Cardiac fibroblast (primary cell): ENCODE measurements at places on chromosomes 12 and 14.
A peak's percentile ranks its signal among the peaks of the same experiment; 100 is the strongest.

DNA sequence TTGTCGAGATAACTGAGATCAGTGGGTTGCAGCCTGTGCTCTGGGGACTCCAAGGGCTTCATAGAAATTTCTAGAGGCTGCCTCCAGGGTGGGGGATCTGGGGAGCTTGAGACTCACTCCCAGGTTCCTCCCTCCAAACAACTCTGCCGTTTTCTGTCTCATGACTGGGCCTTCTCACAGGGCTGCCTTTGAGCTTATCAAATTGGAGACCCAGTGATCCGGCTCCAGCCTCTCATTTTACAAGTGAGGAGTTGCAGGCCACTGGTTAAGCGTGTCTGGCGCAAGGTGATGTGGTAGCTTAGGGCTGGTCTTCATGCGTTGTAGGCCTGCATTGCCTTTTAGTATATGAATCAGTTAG is 85.8 kb downstream of the SLC25A47 start:
- no peak for DNase-seq

- DNase-seq, result no peak
Observed at GRCh38 chr14:46399049-46399448, 252.5 kb downstream of the RPL10L start.

DNA sequence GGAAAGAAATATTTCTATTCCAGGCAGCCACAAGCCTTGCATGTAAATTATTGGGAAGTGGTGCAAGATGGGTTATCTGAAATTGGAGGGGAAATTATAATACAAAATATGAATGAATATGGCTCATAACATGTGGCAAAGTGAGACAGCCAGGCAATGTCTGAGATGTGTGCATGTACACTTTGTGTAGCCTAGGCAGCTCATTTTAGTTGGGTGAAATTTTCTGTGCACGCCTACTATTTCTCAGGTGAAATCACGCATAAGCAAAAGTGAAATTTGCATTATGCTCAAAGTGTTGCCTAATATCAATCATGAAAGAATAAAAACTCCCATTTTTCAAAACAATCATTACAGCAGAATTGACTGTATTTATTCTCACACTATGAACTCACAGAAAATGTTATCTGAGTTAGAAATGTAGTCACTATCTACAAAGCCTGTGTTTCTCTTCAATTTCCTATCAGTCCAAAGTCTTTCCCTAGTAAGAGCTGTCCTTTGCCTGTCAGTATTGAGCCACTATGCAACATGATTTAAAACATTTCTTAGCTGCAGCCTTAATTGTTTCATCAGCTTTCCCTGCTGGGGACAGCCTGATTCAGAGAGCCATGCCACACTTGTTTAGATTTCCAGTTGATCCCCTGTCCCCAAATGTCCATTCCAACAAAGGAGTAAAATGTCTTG is 80.7 kb downstream of the EPS8 start:
- no peak for DNase-seq

- peak; percentile 60 for DNase-seq
Observed at GRCh38 chr12:95615749-95616148, 64.5 kb upstream of the USP44 start.

GRCh38 chr14:44846232-44846824 is 115.4 kb downstream of the KLHL28 start:
- peak; percentile 67 for DNase-seq

GRCh38 chr12:71551529-71551928 is 111.9 kb downstream of the LGR5 start:
- peak; percentile 40 for DNase-seq

- peak; percentile 21 for DNase-seq
Observed at GRCh38 chr12:122079033-122079531, 526 bp downstream of the MLXIP start.

DNA sequence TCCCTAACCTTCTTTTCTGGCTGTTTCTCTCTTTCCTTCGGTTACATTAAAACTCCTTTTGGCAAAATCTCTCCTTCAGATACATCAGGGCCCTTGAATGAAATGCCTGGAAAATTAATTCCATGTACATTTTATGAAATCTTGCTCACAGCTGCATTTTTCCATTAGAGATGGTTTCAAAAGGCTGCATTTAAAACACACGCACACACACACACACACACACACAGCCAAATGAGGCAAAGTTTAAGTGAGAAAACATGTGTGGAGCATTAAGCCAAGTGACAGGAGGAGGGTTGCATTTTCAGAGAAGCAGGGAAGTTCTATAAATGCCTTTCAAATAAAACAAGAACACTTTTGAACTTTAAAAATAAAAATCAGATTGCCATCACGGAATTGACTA is 216.4 kb downstream of the LRIG3 start:
- DNase-seq, result no peak

- DNase-seq, result no peak
Observed at GRCh38 chr12:14558473-14558959, 9.2 kb downstream of the PLBD1 start.

DNA sequence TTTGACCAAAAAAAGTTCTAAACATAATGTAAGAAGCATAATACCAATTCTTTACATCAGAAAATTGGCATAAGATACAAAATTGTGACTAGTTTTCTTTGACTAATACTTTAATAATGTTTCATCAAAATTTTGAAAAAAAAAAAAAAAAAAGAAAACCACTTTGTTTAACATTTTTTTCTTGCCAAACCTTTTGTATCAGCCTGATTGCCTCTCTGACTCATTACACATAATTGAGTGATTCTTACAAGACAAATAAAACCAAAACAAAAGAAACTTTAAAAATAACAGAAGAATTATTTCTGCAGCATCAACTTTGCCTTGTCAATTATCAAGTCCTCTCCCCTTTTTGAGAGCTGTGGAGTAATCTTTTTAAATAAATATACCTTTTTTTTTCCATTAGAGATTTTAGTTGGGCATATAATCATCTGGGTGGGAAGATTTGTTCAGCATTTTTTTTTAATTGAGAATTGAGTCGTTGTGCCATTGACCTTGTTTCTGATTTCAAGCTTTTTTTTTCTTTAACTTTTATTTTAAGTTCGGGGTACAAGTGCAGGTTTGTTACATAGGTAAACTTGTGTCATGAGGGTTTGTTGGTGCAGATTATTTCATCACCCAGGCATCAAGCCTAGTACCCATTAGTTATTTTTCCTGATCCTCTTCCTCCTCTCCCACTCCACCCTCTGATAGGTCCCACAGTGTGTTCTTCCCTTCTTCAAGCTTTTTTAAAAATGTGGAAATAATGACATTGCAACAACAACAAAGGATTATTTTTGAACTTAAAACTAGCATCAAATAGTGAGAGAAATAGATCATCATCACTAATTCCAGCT is 45.8 kb upstream of the HMGA2 start:
- peak; percentile 83 for DNase-seq

DNA sequence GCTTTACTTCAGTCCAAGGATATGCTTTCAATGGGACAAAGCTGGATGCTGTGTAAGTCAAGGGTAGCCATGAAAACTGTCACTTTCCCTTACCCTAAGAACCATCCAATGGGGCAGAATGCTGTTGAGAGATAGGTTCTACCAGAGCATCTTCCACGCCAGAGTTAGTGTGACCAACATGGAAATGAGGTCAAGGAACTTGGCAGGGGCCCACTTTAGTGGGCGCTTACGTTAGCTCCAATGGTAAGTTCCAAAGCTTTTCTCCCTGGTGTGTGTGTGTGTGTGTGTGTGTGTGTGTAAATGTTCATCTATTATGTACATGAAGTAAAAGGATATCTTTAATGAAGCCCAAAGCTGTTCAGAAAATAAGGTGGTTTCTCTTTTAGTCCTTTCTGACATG is 124.1 kb downstream of the GTF2A1 start:
- DNase-seq, result no peak

DNA sequence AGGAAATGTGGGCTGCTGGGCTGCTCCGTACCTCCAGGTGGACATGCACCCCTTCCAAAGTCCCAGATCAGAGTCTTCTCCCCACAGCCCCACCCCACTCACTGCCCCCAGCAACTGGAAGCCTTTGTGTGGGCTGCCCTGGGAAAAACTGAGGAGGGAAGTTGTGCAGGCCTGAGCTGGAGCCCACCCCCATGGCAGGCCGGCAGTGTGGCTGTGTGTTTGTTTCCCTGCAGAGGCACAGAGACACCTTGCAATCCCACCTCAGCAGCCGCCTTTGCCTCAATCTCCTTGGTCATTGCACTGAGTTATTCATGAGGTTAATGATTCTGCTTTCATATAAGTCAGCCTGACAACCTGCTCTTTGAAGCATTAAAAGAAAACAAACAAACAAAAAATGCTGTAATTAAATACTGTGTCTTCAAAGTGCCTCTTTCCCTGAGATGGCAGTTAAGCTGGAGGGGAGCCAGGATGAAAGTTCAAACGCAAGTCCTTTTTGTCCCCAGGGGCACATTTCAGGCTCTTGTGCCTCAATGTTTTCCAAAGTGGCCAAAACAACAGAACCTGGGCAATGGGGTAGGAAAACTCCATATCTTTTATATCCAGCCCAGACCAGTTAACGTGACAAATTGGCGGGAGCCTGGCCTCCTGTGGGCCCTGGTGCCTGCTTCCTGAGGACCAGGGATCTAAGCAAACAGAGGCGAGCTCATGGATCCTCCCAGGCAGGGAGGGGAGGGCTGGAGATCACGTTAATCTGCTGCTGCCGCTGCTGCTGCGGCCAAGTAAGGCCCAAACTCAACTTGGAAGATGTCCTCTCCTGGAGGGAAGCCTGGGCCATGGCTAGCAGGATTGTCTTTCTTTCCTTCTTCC is 51.9 kb upstream of the TSPAN11 start:
- DNase-seq, result no peak
